Fibroblast of skin of left quadriceps (primary cell): ENCODE measurements at places on chromosomes 11 and 22.

DNA sequence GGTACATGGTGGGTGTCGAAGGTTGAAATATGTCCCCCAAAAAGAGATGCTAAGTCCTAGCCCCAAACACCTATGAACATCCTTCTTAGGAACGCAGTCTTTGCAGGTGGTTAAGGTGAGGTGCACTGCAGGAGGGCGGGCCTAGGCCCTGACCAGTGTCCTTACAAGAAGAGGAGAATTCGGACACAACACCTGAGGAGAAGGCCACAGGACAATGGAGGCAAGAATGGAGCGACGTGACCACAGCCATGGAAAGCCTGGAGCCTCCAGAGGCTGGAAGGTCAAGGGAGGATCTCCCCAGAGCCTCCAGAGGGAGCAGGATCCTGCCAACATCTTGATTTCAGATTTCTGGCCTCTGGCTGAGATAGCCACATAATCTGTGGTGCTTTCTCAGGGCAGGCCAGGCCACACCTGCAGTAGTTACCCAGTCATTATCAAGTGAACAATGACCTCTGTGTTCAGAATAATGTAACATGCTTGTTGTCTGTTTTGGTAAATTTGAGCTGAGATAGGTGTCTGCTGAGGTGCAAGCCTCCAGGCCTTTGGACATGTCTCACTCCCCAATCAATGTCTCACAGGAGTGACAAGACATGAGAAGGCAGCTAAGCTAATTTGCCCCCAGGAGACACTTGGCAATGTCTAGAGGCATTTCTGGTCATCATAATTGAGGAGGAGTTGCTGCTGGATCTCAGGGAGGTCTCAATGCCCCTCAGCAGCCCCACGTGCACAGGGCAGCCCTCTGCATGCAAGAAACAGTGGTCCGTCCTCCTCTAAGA lies 498.9 kb downstream of the BRD1 start:
- no peak for DNase-seq

GRCh38 chr22:27314276-27314807 lies 487.2 kb downstream of the MN1 start:
- DNase-seq: no peak

DNA sequence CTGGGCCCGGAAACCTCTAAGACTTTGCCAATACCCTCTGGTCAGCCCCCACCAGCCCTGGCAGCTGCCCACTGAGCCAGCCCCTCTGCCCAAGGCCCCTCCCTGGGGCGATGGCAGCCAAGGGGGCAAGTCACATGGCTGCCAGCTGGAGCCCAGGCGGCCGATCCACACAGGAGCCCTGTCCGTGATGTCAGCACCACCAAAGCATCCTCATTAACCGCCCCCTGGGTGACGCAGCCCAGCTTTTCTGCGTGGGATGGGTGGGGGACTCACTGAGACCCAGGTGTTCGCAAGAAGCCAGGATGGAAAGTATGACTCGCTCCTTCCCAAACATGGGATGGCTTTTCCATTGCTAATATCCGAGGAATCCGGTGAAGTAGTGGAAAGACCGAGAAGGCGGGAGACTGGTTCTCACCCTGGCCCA lies 46.6 kb upstream of the WNT7B start:
- peak; percentile 41 for DNase-seq

DNA sequence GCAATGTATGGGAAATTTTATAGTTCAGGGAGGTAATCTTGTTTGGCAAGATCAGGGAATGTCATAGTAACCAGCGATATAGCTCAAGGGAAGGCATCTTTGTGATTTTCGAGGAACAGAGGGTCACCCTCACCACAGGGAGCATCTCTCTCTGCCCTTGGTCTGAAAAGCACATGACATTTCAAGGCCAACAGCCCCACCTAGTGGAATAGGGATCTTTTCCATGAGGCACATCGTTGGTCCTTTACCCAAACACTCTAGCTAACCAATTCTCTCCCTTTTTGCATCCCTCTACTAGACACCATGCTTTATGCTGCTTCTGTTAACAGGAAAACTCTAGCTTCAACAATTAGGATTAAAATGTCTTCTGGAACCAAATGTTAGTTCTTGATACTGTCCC lies 179.0 kb downstream of the GRM5 start:
- DNase-seq: peak; percentile 9

DNA sequence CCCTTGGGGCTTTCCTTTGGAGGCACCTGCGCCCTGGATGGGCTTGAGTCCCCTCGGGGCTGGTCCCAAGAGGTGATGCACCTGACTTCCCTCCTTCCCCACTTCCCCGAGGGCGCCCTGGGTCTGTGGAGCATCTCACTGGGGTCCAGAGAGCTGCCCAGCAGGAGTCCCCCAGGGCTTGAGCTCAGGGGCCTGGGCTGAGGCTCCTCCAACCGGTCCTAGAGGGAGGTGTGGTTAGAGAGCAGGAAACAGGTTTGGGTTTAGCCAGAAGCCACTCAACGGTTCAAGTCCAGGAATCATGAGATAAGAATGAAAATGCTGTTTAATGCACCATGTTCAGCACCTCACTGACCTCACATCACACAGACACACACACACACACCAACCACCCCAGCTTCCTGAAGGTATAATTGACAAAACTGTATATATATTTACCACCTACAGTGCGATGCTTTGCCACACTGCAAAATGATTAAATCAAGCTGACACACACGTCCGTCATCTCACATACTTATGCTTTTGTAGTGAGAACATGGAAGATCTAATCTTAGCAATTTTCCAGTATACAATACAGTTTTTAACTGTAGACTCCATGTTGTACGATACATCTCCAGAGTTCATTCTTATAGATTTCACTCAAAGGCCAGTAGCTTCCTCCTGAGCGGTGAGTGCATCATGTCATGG lies 628 bp upstream of the IGLL1 start:
- DNase-seq: no peak

DNA sequence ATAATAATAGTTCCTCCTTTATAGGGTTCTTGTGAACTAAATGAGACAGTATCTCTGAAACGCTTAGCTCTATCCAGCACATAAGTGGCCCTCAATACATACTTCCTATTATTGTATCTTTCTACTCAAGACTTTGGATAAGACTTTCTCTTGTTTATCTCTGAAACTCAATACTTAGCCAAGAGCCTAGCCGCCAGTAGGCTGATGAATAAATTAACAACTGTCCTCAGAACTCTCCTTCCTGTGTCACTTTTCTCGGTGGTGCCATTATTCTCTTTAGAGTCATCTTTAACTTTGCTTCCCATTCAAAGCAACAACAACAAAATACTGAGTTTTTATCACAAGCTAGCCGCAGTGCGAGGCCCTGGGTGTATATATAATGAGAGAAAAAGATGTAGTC lies 86.9 kb downstream of the FAM83F start:
- no peak for DNase-seq

GRCh38 chr11:63905179-63905578 lies 11.8 kb downstream of the RCOR2 start:
- DNase-seq: no peak

DNA sequence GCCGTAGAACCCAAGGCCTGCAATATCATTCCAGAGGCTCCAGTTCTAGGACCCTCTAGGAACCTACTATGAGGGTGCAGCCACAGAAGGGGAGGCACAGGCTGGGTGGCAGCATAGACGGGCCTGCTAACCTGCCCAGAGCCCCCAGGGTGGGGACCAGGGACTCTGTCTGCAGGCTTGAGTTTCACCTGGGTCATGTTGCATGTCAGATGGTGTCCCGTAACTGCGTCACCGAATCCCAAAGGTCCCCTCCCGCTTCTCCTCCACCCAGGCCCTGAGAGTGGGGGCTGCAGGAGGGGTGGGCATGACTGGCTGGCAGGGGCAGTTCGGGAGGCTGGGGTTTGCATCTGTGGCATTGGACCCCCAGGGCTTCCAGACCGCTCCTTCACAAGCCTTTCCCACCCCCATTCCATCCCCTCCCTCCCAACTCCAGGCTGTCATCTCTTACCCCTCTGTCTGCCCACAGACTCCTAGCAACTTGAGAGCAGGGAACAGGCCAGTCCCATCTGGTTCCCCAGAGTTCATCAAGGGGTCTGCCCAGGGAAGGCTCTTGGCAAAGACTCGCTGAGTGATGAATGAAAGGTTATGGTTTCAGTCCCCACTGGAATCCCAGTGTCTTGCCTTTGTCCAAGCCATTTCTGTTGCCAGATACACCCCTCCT lies 16.3 kb downstream of the MYO7A start:
- DNase-seq: no peak

- no peak for DNase-seq
These were observed 195.5 kb upstream of the CTSC start for GRCh38 chr11:88533001-88533400.

- peak; percentile 65 for DNase-seq
These were observed 81.0 kb downstream of the CCDC34 start for GRCh38 chr11:27281740-27282590.

DNA sequence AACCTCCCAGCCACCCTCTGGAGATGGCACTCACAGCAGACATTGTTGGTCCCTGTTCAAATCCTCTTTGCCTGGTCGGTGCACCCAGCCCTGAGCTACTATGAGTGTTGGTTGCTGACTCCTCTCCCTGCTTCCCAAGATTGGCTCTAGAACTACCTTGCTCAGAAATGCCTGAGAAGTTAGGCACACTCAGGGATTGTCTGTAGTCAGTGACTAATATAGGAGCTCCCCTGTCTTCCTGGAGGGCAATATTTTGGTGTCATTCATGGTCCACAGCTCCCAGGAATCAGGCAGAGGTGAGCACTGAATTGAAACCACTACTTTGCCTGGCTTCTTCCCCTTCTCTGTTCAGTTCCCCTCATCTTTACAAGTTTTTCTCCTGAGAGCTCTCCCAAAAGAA lies 325.9 kb downstream of the MIAT start:
- DNase-seq: no peak

GRCh38 chr22:50090412-50090714 lies 557 bp downstream of the MOV10L1 start:
- no peak for DNase-seq

DNA sequence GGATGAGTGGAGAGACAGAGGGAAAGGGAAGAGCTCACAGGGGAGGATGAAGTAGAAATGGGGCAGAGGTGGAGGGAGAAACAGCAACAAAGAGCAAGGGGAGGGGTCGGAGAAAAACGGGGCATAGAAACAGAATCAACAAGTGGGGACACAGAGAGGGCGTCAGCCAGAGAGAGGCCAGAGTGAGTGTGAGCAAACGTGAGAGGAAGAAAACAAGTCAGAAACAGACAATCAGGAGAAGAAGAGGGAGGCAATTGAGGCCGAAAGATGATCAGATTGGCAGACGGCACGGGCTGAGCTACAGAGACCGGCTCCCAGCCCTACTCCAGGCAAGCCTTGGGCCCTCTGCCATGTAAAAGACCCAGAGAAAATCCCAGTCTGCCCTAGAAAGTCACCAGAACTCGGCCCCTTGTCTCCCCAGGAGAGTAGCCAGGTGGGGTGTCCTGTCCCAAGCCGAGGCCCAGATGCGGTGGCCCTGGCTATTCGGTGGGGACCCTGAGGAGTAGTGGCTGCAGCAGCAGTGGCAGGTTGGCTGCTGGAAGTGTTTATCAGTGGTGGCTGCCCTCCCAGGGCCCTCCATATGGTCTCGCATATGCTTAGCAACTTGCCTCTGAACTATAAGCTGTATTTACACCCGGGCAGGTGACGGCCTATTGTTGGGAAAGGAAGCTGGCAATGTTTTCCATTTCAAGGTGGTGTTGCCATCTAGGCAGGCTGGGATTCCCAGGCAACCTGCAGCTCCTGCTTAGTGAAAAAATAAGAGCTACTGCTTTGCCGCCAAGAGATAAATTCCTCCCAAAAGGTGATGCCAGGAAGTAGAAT lies 14.8 kb upstream of the TSPAN18 start:
- DNase-seq: no peak

DNA sequence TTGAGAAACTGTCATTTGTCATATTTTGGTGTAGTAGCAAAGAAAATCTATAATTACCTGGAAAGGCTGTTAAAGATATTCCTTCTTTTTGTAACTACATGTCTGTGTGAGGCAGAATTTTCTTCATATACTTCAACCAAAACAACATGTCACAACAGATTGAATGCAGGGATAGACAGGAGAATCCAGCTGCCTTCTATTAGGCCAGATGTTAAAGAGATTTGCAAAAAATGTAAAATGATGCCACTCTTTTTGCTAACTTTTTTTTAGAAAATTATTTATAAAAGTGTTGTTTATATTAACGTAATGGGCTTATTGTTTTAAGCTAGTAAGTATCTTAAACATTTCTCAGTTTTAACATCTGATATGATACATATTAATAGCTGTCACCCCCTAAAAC lies 12.7 kb downstream of the DGKZ start:
- no peak for DNase-seq

DNA sequence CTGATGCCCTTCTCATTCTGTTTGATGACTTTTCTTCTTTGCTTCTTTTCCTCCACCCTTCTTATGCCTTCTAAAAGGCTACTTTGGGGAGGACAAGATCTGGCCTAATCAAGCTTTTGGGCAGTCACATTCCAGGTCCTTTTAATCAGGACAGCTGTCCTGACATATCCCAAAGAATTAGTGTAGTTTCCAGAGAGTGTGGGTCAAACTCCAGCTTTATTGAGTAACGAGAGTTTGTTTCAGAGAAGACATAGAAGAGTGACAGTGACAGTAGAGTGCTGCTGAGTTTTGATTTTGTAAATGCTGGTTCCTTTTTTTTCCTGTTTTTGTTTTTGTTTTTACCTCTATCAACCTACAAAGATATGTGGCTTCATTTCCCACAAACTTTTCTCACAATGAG lies 158.4 kb upstream of the SESN3 start:
- no peak for DNase-seq

DNA sequence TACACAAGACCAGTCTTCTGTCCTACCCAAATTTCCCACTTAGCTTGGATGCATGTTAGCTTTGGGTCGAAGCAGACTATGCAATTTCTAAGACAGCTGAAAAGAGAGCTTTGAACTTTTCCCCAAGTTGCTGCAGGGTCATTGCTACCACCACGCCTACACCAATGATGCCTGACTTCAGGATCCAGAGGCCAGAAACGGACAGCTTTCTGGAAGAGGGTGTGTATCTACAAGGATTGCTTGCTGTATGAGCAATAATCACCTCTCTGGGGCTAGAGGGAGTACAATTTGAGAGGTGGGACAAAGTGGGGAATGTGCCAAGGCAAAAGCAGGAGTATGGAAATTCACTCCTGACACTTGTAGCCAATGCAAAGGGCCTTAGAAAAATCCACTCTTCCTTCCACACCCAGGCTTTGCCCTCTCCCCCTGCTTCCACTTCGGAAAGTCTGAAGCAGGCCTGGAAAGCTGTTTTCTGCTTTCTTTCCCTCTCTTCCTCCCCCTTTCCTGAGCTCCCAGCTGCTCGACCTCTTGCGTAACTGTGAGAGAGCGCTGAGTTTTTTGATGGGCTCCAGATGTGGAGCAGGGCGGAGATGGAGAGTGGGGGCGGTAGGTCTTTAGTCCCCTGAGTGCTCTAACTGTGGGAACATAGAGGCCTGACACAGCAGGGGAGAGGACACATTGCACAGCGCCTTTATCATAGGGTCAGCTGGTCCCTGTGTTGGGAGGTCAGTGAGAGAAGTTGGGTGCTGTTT lies 2.1 kb upstream of the PHLDB1 start:
- DNase-seq: peak; percentile 92

GRCh38 chr11:13997881-13998280 lies 35.4 kb downstream of the SPON1 start:
- DNase-seq: no peak
